Calu3 (cell line): ENCODE measurements at places on chromosomes 6 and 20. TPM values are rescaled to one million over a fixed set of nuclear protein-coding genes. Genes with fewer than 3 reads are reported as not detected.
A peak's percentile ranks its signal among the peaks of the same experiment; 100 is the strongest.

DNA sequence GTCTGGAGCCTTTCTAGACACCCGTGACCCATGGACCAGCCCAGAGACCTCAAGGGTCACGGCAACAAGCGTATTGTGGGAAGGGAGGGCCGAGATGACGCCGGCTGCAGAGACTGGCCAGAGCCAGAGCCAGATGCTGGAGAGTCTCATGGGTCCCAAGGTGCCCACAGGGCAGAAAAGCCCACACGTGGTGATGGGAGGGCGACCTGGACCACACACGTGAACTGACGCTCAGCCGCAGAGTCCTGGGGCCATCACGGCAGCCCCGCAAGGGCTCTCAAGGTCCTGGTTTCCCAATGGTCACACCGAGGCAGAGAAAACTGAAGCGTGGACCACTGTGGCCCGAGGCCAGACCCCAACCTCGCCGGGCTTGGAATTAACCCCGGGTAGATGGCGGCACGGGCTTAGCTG lies 92.6 kb downstream of the YTHDF1 start:
- H3K27me3 ChIP-seq = peaks cover 49% of the 10 kb centered on the region
- H3K36me3 ChIP-seq = no peaks in the 10 kb centered on the region
- no peak for DNase-seq
- H3K27ac ChIP-seq = no peak overlapping the region
- H3K4me3 ChIP-seq = no peak overlapping the region

GRCh38 chr20:57748601-57749130 lies 38.9 kb upstream of the PMEPA1 start:
- H3K4me3 ChIP-seq = peak overlapping the region; percentile 75
- no peaks in the 10 kb centered on the region for H3K27me3 ChIP-seq
- peaks cover 32% of the 10 kb centered on the region for H3K4me1 ChIP-seq

DNA sequence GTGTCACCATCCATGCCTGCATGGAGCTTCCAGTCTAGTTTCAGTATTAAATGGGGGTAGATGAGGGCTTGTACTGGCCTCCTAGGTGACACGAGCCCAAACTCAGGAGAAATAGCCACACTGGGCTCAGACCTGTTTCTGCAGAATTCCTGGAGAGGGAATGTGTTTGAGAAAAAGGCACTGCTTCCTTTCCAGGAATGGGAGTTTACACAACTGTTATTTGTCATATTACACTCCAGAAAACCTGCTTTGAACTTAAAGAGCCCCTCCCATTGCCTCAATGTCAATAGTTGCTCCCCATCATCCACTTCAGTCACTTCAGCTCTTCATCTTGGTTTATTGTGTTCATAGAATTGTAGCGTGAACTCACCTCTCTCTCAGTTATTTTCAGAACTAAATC lies 151.5 kb downstream of the CFAP61 start:
- peaks cover 7% of the 10 kb centered on the region for H3K27me3 ChIP-seq
- DNase-seq = no peak
- no peaks in the 10 kb centered on the region for H3K36me3 ChIP-seq

FNDC11 gene
- total RNA-seq = 0.24 TPM in 1 of 2 replicates, not detected in the other

SLC22A23 gene
- total RNA-seq = 3.9 and 4.3 TPM in 2 replicates

- no peaks in the 10 kb centered on the region for H3K4me1 ChIP-seq
- H3K36me3 ChIP-seq = no peaks in the 10 kb centered on the region
- DNase-seq = peak; percentile 66
- no peak overlapping the region for H3K27ac ChIP-seq
Observed at GRCh38 chr20:61120595-61121515, 131.2 kb upstream of the CDH4 start.

DNA sequence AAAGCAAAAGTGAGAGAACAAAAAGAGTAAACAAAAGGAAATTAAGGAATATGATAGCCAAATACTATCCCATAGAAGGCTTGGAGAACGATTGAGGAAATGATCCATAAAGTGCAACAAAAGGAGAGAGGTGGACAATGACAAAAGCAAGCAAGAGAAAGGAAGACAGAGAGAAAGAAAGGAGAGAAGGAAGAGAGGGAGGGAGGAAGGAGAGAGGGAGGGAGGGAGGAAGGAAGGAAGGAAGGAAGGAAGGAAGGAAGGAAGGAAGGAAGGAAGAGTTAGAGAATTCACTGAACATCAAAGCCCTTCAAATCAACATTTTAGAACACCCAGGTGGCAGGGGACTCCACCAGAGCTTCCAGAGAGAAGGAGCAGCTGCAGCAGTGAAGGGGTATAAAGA lies 185.0 kb downstream of the SYNDIG1 start:
- H3K27ac ChIP-seq = no peak overlapping the region
- peaks cover 12% of the 10 kb centered on the region for H3K4me1 ChIP-seq
- no peaks in the 10 kb centered on the region for H3K36me3 ChIP-seq
- no peak overlapping the region for H3K4me3 ChIP-seq
- no peak for DNase-seq
- H3K27me3 ChIP-seq = no peaks in the 10 kb centered on the region

DNA sequence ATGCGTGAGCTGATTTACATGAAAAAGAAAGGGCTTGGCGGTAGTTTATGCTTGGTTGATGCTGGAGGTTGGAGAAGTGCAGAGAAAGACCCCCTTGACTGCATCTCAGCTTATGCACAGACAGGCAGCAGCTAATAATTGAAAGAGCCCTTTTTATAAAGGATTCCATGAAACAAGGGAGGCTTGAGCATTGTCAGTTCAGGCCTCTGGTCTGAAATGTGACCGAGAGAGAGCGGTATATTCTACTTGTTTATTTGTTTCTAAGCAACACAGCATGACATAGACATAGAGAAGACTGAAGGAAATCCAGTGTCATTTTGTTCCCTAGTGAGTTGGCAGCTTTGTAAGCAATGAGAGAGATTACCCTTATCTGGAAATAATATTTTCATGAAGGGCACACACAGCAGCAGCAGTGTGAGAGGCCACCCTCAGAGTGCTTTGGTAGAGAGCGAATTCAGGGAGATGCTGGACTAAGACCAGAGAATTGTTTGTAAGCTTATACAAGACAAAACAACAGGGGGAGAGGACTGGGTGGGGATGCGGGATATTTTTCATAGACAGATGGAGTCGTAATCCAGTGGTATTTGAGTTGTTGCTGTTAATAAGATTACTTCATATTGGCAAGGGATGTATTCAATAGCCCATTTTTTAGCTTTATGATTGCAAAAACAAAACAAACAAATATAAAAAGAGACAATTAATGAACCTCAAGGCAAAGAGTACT lies 34.6 kb upstream of the LAMA2 start:
- H3K27me3 ChIP-seq = peaks cover 38% of the 10 kb centered on the region
- H3K4me3 ChIP-seq = no peak overlapping the region
- no peak overlapping the region for H3K27ac ChIP-seq
- H3K4me1 ChIP-seq = no peaks in the 10 kb centered on the region

GRCh38 chr6:87152526-87152955 lies 2.8 kb upstream of the ZNF292 start:
- no peak overlapping the region for H3K27ac ChIP-seq
- peak overlapping the region; percentile 68 for H3K4me3 ChIP-seq
- H3K4me1 ChIP-seq = peaks cover 24% of the 10 kb centered on the region

RPL7L1 gene
- total RNA-seq = 144 and 154 TPM in 2 replicates

DNA sequence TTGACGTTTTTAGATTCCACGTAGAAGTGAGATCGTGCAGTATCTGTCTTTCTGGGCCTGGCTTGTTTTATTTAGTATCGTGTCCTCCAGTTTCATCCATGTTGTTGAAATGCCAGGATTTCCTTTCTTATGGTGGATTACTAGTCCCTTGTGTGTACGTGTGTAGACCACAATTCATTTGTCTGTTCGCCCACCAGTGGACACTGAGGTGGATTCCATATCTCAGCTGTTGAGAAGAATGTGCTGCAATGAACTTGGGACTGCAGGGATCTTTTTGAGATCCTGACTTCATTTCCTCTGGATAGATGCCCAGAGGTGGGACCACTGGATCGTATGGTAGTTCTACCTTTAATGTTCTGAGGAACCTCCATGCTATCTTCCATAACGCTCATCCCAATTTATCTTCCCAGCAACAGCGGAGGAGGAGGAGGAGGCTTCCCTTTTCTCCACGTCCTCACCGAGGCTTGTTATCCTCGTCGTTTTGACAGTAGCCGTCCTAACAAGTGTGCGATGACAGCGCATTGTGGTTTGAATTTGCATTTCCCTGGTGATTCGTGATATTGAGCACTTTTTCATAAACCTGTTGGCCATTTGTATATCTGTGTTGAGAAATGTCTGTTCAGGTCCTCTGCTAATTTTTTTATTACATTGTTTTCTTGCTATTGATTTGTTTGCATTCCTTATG lies 62.4 kb downstream of the CDH4 start:
- H3K4me1 ChIP-seq = no peaks in the 10 kb centered on the region
- no peak for DNase-seq
- H3K27ac ChIP-seq = no peak overlapping the region
- no peak overlapping the region for H3K4me3 ChIP-seq

SLC29A1 gene
- 90.1 and 92.8 TPM in 2 replicates for total RNA-seq

GRCh38 chr6:129903082-129903481 lies 42.0 kb upstream of the TMEM244 start:
- no peaks in the 10 kb centered on the region for H3K36me3 ChIP-seq
- H3K4me3 ChIP-seq = no peak overlapping the region
- DNase-seq = no peak
- no peak overlapping the region for H3K27ac ChIP-seq
- H3K27me3 ChIP-seq = no peaks in the 10 kb centered on the region
- no peaks in the 10 kb centered on the region for H3K4me1 ChIP-seq

DNA sequence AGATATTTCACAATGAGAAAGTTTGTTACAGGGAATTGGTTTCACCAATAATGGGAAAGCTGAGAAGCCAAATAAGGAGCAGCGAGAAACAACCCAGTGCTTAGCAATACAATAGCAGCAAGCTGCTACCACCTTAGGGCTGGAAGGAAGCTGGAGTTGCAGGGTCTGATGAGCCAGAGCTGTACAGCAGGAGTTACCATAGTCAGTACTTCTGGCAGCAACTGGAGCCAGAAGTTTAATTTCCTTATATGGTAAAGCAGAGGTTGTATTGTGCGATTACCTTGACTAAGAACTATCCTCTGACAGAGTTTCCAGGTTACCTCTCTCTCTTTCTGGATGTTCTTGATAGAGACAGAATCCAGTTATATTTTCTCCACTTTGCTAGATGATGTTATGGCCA lies 137.1 kb upstream of the OLIG3 start:
- H3K27me3 ChIP-seq = no peaks in the 10 kb centered on the region
- H3K27ac ChIP-seq = no peak overlapping the region
- no peaks in the 10 kb centered on the region for H3K36me3 ChIP-seq
- no peak overlapping the region for H3K4me3 ChIP-seq
- no peak for DNase-seq

- H3K36me3 ChIP-seq = peaks cover 4% of the 10 kb centered on the region
- no peak overlapping the region for H3K27ac ChIP-seq
- H3K27me3 ChIP-seq = peaks cover 15% of the 10 kb centered on the region
- peaks cover 43% of the 10 kb centered on the region for H3K4me1 ChIP-seq
Observed at GRCh38 chr20:57897156-57897874, 187.5 kb upstream of the PMEPA1 start.

PLN gene
- not detected in 2 replicates for total RNA-seq

DNA sequence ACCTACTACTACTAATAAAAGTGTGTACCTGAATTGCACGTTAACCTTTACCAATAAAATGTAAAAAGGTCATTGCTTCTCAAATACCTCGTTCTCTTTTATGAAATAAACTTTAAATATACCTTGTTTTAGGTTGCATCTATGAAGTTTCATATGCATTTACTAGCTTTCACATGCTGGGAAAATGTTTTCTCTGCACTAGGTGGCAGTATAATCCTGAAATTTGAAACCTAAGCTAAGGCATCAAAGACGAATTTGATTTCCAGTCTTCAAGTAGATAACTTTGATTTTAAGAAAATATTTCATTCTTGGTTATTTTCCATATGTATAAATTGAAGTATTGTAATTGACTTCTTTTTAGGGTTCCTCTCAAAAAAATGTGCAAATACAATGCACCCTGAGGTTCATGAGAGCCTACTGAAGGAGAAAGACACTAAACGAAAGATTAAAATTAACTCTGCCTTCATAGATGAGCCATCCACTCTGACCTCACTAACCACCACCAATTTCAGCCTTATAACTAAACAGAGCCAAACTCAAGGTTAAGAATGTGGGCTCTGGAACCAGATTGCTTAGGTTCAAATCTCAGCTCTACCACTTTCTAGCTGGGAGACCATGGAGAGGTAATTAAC lies 7.3 kb upstream of the COL9A1 start:
- no peak overlapping the region for H3K4me3 ChIP-seq
- peaks cover 6% of the 10 kb centered on the region for H3K36me3 ChIP-seq
- peaks cover 73% of the 10 kb centered on the region for H3K27me3 ChIP-seq
- no peak overlapping the region for H3K27ac ChIP-seq

DNA sequence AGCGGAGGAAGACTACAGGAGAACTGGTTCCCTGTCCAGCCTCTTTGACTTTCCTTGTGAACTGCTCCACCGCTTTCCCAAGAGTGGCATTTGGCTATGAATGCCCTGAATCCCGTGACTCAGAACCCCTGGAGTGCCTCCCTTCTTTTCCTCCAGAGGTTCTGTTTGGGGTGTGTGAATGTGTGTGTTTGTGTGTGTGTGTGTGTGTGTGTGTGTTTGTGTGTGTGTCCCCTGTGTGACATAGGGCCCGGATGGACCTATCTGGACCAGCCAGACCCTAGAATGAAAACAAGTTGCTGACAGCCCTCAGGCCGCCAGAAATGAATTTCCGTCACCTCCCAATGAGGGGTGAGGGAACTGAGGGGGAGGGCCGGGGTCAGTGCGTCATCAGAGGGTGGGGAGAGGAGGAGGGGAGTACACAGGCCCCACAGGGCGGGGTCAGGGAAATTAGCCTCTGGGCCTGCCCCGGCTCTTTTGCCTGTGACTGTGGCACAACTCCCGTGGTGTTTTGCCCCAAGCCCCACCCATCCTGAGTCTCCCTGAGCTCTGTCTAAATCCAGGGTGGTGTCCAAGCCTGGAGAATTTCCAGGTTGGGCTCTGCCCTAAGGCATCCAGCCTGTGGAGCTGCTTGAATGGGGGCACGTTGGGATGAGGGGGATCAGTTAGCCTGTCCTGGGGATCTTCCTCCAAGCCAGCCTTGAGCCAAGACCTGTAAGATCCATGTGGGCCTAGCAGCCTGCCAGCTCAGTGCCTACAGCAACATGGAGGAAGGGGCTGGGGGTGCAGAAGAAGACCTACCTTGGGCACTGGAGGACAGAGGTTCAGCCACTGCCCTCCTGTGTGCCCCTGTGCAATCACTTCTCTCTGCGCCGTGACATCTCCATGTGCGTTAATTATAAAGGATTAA lies 15.2 kb upstream of the MRPS18A start:
- H3K36me3 ChIP-seq = peaks cover 34% of the 10 kb centered on the region
- peak overlapping the region; percentile 17 for H3K4me3 ChIP-seq
- H3K27ac ChIP-seq = peak overlapping the region; percentile 58
- peaks cover 73% of the 10 kb centered on the region for H3K4me1 ChIP-seq
- H3K27me3 ChIP-seq = no peaks in the 10 kb centered on the region
- DNase-seq = peak; percentile 98

- no peaks in the 10 kb centered on the region for H3K36me3 ChIP-seq
- H3K4me1 ChIP-seq = no peaks in the 10 kb centered on the region
- no peaks in the 10 kb centered on the region for H3K27me3 ChIP-seq
- DNase-seq = no peak
Observed at GRCh38 chr6:125116170-125116569, 37.4 kb upstream of the TPD52L1 start.

GRCh38 chr20:49677777-49678758 lies 35.6 kb downstream of the B4GALT5 start:
- peaks cover 97% of the 10 kb centered on the region for H3K4me1 ChIP-seq
- H3K36me3 ChIP-seq = peaks cover 51% of the 10 kb centered on the region
- H3K4me3 ChIP-seq = peak overlapping the region; percentile 2
- DNase-seq = peak; percentile 78
- peak overlapping the region; percentile 59 for H3K27ac ChIP-seq
